ENCODE measurements at places on chromosomes 4 and X.

DNA sequence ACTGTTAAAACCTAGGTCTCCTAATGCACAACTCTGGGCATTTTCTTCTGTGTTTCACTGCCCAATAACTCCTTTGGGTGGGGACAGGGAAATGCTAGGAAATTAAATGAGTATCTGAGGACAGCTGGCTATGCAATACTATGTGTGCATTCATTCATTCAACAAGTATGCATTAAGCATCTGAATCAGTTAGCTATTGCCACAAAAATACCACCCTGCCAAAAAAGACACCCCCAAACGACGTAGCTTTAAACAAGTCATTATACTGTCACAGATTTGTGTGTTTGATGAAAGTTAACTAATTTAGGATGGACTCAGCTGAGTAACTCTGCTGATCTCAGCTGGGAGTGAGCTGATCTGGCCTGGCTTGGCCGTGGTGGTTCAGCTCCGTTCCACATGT lies 29.8 kb upstream of the PTCHD1 start:
- no peak for DNase-seq

DNA sequence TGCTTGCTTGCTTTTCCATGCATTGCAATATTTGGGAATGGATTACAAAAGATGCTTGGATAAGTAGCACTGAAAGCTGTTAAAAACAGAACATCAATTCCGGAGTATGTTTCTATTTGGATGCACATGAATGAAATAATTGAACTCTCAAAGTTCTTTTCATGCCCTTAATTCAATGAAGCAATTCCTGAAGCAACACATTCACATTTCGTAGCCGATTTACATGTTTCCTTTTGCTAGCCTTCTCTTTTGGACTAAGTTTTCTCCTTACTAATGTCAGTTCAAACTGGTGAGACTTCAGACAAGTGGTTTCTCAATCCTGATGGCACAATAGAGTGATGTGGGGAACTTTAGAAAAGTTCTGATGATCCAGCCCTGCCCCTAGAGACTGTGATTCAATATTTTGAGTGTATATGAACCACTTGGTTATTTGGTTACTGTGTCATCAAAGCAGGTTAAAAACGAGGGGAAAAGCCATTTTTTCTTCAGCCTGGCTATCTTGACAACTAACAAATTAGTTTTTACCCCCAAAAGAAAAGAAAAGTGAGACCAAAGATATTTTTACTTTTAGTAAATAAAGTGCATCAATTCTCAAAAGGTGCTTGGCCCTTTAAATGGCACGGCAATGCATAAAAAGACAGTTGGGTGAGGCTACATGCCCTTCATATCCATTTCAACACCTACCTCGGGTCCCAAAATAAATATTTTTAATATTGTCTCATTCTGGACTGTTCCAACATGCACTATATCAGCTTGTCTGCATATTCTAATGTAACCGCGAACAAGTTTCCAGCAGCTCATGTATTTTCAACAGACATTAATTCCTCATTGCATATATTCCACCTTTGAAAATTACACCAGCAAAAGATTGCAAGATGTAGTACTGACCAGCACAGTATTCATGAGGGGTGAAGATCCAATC lies 90.1 kb upstream of the RPL34 start:
- no peak for DNase-seq

DNA sequence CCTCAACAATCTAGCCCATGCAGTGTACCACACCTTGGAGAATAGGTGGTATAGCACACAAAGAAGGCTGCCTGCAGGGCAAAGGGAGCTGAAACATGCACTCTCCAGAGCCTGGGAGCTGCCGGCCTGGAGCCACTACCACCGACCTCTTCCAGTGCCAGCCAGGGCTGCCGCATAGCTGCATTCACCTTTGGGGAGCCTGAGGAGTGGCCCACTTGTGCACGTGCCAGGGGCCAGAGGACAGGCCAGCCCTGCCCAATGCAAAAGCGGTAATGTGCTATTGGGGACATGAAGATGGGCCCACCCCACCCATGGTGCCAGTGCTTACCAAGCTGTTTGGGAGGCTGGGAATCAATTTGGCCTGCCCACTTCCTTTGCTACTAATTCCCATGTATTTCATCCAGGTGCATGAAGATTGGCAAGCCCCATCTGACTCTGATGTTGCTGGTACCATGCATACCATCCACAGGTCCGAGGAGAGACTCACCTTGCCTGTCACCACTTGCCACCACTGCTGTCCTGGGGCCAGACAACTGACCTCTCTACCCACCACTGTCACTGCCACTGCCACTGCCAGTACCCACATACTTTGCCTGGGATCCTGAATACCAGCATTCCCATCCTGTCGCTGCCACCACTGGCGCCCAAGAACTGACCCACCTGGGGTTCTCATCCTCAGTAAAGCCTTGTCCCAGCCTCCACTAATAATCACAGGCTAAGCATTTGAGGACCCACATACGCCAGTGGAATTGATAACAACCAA lies 506.9 kb downstream of the MAGEB5 start:
- DNase-seq = no peak

DNA sequence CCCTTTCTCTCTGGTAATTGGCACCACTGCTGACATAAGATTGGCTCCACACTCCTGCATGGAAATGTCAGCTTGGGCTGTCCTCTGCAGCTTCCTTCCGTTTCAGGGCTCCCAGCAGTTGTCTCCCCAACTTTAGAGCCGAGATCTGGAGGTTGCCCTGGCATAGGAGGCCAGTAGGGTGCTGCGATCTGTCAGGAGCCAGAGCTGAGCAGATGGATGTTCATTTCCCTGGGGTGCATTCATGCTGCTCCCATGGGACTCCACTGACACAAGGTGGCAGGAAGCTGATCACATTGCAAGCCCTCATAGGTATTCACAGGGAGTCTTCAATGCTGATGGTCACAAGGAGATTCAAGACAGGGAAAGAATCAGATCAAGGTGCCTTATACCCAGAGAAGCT lies 116.6 kb upstream of the RAI2 start:
- DNase-seq = no peak

DNA sequence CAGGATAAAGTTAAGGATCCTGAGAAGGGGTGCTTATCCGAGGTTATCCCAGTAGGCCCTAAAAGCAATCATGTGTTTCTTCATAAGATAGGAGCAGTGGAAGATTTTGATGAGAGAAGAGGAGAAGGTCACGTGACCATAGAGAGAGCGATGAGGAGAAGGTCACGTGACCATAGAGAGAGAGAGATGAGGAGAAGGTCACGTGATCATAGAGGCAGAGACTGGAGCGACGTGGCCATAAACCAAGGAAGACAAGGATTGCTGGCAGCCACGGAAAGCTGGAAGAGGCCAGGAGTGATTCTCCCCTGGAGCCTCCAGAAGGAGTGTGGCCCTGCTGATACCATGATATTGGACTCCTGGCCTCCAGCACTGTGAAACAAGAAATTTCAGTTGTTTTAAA lies 38.4 kb upstream of the ZNF518B start:
- DNase-seq = no peak

Measured in CD4-positive, alpha-beta T cell treated with Interleukin-2 at 100 ng/mL for 4 hours (primary cell).